CD4-positive, alpha-beta T cell treated with Interleukin-6 at 100 ng/mL for 8 hours (primary cell): ENCODE measurements at places on chromosomes 3 and 15.
A peak's percentile ranks its signal among the peaks of the same experiment; 100 is the strongest.

DNA sequence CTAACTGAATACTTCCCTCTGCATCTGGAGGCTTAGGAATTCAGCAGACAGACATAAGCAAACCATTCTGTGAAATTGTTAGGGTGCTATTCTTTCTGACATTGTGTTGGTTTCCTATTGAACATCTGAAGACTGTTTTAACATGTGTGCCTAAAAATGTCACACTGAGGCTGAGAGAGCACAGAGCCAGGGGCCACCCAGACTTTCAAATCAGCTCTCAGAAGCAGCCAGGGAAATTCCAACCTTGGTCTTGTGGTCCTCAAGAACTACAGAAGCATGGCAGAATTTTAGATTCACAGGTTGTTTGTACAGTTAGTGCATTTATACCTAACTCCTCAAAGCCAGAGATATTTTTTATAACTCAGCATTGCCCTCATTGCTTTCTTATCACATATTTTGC, 929.2 kb upstream of the CFAP20DC start:
- DNase-seq = peak; percentile 7

- DNase-seq = no peak
Measured at GRCh38 chr3:69888040-69888942, 111.2 kb upstream of the SAMMSON start.

DNA sequence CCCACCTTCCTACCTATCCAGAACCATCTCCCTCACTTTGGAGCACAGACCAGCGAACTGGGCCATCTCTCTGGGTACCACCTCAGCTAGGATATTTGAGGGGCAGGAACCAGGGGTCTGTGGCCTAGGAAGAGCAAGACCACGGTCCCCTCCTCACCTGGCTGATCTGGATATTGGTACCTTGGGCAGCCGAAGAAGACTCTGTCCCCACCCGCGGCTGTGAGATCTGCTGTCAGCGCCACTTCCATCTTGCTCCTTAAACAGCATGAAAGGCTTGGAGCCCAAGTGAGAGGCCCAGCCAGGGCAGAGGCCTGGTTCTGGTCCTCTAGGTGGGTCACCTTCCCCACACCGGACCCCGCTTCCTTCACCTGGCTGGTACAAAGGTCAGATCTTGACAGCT, 26.6 kb downstream of the SEC61A1 start:
- DNase-seq = no peak

GRCh38 chr15:77516786-77517185, 96.1 kb downstream of the HMG20A start:
- DNase-seq = no peak

DNA sequence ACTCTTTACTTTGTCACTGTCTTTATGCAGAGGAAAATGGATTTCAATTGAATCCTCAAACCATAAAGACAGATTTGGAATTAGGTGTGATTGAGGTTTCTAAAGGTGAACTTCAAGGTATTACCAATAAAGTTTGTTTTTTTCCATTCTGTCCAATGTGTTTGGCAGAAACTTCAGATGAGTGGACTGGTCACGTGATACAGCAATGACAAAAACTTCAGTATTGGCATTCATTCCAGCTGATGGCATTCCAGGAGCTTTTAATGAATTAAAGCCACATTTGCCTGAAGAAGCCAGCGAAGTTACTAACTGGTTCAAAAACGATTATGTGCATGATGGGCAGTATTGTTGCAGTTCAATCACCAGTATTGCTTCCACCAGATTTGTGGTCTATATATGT, 4.5 kb upstream of the MASP1 start:
- DNase-seq = no peak

DNA sequence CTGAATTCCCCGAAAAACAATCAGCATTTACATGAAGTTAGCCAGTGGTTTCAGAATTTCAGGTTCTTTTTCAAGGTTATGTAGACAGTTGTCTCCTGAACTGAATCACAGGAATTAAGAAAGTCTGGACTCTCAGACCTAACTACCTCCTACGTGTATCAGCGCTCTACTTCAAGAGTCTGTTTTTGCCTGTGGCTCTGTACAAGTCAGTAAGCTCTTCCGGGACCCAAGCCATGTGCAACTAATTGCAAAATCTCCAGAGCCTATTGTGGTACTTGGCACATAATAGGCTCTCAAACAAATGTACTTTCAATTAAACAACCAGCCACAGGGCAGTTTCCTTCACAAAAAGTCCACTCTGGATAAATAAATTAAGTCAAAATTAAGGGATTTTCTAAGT, 414.2 kb downstream of the PDCD6IP start:
- DNase-seq = no peak

DNA sequence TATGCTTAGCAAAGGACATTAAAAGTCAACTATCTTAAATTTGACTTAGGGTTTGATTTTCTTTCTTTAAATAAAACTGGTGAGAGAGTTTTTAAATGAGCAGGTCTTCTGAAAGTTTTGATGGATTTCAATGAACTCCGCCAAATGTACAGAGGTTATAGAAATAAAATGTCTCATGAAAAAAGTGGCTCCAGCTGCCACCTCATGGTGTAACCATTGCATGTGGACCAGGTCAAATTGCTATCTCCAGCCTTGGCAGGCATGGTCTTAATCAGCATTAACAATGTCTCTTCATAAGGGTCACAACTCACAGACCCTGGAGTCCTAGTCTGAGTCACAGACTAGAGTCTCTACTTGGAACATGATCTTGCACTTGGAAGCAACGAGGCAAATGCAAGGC, 182.3 kb downstream of the ADAMTS17 start:
- no peak for DNase-seq
